ENCODE measurements at places on chromosomes 3 and 15. TPM values are rescaled to one million over a fixed set of nuclear protein-coding genes. Genes with fewer than 3 reads are reported as not detected.

LRRN1 gene
- 0.09 TPM for total RNA-seq

CLDN1 gene
- 1.6 TPM for total RNA-seq

OR5K1 gene
- not detected for total RNA-seq

CLDND1 gene
- 153 TPM for total RNA-seq

ITIH1 gene
- not detected for total RNA-seq

CAMK2N2 gene
- 0.18 TPM for total RNA-seq

SLC28A2 gene
- not detected for total RNA-seq

PLXNA1 gene
- total RNA-seq, result 6.7 TPM

SLC51B gene
- total RNA-seq, result not detected

RTP3 gene
- not detected for total RNA-seq

ST8SIA2 gene
- total RNA-seq, result not detected

SLC2A2 gene
- total RNA-seq, result not detected

LYZL4 gene
- not detected for total RNA-seq

C15orf62 gene
- total RNA-seq, result 0.80 TPM

ANAPC13 gene
- 35.9 TPM for total RNA-seq

LARP6 gene
- 0.14 TPM for total RNA-seq

IL17RD gene
- total RNA-seq, result 0.05 TPM

THBS1 gene
- 0.23 TPM for total RNA-seq

DOCK3 gene
- 2.5 TPM for total RNA-seq

GPR87 gene
- total RNA-seq, result 2.5 TPM

DNAH1 gene
- total RNA-seq, result 10.1 TPM

FGF7 gene
- total RNA-seq, result not detected

CX3CR1 gene
- total RNA-seq, result 0.16 TPM

GOLGA8G gene
- total RNA-seq, result not detected

All from activated CD4-positive, alpha-beta T cell treated with anti-CD3 and anti-CD28 coated beads for 36 hours (primary cell).